ENCODE measurements at places on chromosomes 4 and X.
A peak's percentile ranks its signal among the peaks of the same experiment; 100 is the strongest.

DNA sequence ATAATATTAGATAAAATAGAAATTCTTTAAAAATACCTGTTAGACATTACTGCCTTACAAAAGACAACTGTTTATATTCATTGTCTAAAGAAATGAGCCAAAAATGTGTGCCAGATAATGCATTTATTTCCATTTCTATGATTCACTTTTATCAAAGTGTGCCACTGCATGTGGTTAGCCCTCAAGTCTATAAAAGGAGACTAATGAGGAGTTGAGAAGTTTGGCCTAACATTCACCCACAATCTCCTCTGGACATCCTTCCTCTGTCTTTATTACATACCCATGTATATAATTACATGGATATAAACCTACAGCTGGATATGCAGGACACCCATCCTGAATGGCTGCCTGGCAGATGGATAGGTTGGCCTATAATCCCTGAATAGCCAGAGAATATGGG, 42.6 kb upstream of the PDE5A start:
- DNase-seq = no peak

DNA sequence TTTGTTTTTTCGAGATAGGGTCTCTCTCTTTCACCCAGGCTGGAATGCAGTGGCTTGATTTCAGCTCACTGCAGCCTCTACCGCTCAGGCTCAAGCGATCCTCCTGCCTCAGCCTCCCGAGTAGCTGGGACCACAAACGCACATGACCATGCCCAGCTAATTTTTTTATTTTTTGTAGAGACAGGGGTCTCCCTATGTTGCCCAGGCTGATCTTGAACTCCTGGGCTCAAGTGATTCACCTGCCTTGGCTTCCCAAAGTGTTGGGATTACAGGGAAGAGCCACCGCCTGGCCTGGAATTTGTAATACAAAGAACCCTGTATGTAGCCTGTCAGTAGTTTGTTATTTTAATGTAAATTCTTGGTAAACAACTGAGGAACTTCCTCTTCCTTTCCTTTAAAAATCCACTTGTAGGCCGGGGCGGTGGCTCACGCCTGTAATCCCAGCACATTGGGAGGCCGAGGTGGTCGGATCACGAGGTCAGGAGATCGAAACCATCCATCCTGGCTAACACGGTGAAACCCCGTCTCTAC, 119.5 kb downstream of the PHKA2 start:
- no peak for DNase-seq

GRCh38 chr4:113831457-113831856, 69.9 kb upstream of the CAMK2D start:
- DNase-seq = no peak

DNA sequence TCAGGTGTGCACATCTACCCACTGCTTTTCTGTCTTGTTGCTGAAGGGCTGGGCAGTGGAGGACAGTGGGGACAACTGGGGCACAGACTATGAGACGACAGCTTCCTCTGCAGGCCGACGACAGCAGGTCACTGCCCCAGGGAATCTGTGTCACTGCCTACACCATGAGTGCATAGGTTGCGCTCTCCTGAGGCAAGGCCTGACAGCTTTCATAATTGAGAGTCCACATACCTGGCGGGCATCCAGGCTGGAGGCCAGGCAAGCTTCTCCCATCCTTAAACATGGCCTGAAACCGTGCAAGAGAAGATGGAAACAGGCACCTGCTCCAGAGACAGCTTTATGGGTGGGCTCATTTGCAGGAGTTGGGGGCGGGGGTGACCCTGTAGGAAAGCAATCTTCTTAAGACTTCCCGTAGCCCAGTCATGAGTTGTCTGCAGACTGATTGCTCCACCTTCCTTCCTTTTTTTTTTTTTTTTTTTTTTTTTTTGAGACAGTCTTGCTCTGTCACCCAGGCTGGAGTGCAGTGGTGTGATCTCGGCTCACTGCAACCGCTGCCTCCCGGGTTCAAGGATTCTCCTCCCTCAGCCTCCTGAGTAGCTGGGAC, 2.9 kb downstream of the ANOS1 start:
- no peak for DNase-seq

GRCh38 chr4:20916106-20916505, 215.8 kb downstream of the PACRGL start:
- DNase-seq = no peak

- peak; percentile 33 for DNase-seq
Measured at GRCh38 chr4:141730805-141731204, 94.4 kb downstream of the IL15 start.

GRCh38 chr4:128596853-128597252, 212.6 kb upstream of the JADE1 start:
- DNase-seq = no peak

- peak; percentile 1 for DNase-seq
Measured at GRCh38 chrX:4935846-4936245, 1222.4 kb upstream of the PRKX start.

DNA sequence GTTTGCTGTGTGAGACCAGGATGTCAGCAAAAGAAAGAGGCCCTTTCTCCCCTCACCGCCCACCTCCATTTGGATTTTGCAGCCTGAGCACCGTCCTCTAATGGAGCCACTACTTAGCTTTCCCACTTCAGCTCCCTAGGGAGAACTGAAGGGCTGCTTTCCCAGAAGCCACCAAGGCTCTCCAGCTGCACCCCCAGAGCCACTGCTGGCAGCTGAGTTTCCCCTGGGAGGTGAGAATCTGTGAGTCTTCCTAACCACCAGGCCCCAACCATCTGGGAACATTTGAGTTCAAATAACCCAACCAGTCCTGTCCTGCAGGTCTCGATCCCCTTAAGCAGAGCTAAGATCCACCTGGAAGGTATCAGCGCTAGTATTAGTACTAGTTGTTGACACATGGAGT, 173.1 kb upstream of the USP9X start:
- DNase-seq = peak; percentile 33

GRCh38 chrX:32525234-32525633, 686.1 kb downstream of the DMD start:
- no peak for DNase-seq

- DNase-seq = no peak
Measured at GRCh38 chr4:70992391-70992881, 1.0 kb upstream of the DCK start.

DNA sequence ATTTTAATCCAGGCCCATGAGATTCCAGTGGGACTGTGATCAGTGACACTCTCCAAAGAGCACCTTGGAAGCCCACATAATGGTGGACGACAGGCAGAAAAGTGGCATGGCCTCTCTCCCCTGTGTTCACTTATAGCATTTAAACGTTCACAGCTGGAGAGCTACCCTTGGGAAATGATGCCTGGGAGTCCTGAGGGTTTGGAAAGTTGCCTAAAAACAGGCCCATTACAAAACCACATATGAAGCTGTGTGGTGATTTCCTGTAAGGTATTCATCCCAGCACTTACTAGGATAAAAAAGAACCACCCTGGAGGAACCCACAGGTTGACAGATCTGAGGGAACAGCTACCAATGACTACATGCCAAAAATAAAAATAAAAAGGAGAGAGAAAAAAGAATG, 193.2 kb downstream of the RASL11B start:
- peak; percentile 75 for DNase-seq

- peak; percentile 73 for DNase-seq
Measured at GRCh38 chrX:40474205-40474626, 106.6 kb upstream of the ATP6AP2 start.

DNA sequence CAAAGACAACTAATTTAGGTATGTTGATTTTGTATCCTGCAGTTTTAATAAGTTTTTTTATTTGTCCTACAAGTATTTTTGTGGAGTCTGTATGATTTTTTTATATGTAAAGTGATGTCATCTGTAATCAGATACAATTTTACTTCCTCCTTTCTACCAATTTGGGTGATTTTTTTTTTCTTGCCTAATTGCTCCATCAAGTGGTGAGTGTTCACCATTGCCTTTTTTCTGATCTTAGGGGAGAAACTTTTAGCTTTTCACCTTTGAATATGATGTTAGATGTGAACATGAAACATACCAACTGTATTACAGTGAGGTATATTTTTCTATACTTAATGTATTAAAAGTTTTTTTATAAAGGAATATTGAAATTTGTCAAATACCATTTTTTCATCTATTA, 362.3 kb downstream of the PABPC4L start:
- peak; percentile 14 for DNase-seq

DNA sequence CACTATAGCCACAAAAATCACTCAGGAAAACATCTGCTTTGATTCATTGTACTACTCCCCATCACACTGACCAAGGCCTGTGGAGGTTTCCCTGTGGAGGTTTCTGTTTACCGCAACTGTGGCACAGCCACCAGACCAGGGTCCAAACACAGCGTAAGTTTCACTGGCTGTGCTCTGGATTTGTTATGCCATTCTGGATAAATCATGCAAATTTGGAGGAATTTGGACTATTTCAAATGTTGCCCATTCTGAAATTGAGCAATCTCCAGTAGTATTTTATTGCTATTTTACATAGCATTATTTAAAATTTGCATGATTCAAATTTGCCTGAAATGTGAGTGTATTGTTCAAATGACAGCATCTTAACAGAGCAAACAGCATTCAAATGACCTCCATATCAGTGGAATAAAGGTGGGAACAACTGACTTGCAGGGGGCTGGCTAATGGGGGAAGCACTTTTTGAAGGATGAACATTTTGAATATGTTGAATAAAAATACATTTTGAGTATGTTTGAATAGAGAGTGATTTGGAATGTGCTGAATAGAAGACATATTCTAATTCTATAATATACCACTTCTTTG, 66.1 kb upstream of the ACSL1 start:
- DNase-seq = no peak

DNA sequence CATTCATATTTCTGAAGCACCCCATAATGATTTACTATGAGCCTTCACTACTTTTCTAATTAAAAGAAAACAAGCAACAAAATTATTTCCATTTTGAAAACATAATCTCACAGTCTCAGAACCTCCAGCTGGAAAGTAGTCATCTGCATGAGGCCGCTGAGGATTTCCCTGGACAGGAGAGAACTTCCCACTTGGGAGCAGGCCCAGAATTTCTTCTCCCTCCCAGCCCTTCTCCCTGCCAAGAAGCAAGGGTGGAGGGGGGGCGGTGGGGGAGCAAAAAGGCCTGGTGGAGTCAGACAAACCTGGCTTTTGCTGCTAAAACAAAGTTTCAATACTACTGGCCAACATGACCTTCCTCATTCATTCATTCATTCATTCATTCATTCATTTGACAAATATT, 167.3 kb downstream of the PJA1 start:
- peak; percentile 30 for DNase-seq

GRCh38 chr4:149264093-149264733, 551.4 kb downstream of the IQCM start:
- DNase-seq = peak; percentile 57

DNA sequence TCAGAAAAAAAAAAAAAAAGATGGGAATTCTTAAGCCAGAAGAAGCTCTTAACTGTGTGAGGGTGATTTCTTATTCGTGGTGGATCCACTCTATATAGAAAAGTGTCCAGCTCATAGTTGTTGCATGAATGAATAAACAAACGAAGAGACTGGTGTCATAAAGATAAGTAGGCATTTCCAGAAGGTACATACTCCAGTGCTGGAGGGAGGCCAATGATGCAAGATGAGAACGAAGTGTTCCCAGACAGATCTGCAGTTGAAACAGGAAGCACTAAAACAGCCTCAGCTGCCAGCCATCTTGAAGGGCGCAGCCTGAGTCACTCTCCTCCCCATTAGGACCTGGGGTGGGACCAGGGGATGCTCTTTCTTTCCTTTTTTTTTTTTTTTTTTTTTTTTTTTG, 47.4 kb upstream of the HOPX start:
- DNase-seq = peak; percentile 86

- no peak for DNase-seq
Measured at GRCh38 chr4:180669680-180670079, 1573.5 kb upstream of the TENM3 start.

GRCh38 chr4:186644737-186645261, 78.9 kb downstream of the FAT1 start:
- DNase-seq = no peak

GRCh38 chrX:39204945-39205344, 403.7 kb downstream of the MID1IP1 start:
- DNase-seq = no peak

- DNase-seq = no peak
Measured at GRCh38 chr4:40205259-40206198, 8.7 kb downstream of the RHOH start.

DNA sequence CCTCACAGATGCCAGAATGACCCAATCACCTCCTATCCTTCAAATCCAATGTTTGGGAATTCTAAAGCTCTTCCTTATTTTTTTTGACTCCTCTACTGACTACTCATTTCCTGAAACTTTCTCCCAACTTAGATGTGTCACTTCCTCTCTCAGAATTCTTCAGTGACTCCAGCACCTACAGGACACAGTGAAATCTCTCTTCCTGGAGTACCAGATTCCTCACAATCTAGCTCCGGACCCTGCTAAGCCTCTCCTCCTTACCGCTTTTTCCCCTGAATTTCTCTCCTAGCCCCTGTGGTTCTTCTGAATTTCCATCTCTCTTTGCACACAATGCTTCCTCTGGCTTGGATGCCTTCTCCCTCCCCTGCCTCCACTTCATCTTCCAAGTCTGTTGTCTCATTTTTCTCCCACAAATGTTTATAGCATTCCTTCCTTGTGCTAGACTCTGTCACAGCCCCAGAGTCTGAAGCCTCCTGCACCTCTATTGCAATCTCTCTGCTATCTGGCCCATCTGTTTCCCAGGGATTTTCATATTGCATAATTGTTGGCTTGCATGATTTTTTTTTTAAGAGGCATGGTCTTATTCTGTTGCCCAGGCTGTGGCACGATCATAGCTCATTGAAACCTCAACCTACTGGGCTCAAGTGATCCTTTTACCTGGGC, 80.1 kb downstream of the ANAPC4 start:
- DNase-seq = peak; percentile 72

- DNase-seq = no peak
Measured at GRCh38 chr4:38600575-38600974, 63.4 kb upstream of the KLF3 start.

DNA sequence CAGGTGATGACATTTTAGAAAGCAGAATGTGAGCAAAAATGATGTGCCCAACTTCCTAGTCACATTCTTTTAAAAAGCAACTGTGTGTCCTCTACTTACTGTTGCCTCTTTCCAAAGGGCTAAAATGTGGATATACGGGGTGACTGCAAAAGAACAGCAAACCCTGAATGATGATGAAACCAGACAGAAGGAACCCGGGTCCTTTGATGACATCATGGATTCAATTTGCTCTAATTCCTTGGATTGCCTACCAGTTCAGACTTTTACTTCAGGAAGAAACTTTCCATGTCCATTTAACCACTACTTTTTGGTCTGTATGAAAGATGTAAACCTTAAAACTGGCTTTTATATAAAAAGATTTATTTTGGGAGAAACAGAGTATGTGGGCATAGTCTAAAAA, 190.9 kb upstream of the MAB21L2 start:
- no peak for DNase-seq

- no peak for DNase-seq
Measured at GRCh38 chr4:180314972-180315371, 1928.2 kb upstream of the TENM3 start.
